ENCODE measurements at places on chromosomes 12 and 14. TPM values are rescaled to one million over a fixed set of nuclear protein-coding genes. Genes with fewer than 3 reads are reported as not detected.

GRCh38 chr12:124335426-124336183, 40.7 kb downstream of the RFLNA start:
- DNase-seq: no peak

GRCh38 chr14:94867946-94868771, 98.2 kb upstream of the GSC start:
- DNase-seq: no peak

- no peak for DNase-seq
Observed at GRCh38 chr14:95046711-95047681, 110.3 kb downstream of the DICER1 start.

DNA sequence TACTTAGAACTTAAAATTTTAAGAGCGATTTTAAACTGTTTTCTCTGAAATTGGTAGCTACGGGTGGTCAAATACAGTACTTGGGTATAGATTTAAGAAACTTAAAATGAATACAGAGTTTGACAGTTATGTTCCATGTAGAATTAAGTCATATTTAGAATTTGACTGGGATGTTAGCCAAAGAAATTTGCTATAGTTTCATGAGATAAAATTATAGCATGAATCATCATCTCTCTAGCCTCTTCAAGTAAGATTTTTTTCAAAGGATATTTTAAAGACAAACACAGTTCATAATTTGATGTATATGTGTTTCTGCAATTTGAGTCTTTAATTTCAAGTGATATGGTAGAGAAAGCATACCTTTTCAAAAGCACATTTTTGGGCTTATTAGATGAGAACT, 41.0 kb downstream of the ZCRB1 start:
- no peak for DNase-seq

DNA sequence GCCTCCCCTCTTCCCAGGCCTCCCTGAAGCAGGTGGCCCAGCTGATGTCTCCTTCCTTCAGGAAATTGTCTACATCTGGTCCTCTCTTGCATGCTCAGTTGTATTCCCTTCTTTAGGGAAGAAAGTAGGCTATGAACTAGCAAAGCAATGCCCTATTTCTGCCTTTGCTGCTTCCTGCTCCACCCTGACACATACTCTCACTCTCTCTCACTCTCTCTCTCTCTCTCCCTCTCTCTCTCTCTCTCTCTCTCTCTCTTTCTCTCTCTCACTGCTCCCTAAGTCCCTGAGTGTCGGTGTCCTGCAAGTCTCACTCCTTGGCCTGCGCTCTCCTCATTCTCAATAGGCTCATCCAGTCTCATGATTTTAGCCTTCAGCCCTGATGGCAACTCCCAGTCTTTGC, 19.4 kb upstream of the PARP11 start:
- no peak for DNase-seq

DNA sequence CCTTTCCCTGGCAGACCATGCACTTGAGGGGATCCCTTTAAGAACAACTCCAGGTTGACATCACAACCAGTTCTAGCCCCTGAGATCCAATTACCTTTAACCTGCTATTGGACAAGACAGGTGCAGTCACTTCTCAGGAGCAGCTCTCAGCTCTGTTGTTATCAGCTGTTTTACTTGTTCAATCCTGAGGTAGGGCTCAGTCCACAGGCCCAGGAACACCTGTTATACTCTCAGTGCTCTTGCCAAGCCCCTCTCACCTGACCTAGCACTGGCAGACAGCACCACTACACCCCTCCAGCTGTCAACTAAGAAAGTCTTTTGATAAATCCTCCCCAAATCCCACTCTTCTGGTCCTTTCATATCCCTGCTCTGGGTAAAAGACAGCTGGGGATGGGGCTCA, 163.9 kb upstream of the TMTC2 start:
- DNase-seq: no peak

DNA sequence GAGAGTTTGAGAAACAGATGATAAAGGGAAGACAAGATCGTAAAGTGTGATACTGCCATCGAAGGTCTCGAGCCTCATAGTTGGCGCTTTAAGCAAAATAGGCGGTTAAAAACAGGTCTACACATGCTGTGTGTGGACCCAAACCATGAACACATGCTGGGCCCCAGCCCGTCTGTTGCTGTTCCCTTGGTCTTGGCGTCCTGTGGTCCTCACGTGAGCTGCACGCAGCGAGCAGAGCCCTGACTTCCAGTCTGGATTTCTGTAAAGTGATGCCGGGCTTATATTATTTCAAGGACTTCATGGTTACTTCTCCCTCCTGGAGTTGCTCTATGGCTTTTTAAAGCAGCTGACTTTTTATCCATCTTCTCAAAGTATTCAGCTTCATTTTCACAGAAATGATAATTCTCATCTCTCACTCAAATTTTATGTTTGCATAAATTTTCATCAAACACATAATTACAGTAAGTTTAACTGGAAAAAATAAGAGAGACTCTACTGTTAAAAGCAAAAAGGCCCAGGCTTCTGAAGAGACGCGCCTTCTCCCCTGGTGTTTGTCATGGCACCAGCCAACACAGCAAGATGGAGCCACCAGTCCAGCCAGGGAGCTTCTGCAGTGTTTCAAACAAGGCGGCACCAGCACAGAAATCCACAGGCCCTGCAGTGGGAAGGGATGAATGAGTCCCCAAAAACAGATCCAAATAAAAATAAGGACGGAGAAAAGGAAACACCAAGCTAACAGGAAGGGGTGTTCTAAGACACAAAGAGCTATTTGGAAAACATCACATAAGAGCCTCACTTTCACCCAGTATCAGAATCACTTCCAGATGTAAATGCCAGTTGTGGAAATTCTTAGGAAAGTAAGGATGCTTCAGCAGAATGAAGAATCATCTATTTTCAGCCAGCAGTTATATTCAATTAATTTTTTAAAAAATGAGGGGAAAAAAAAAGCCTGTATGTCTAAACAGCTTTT, 24.9 kb downstream of the SFSWAP start:
- DNase-seq: no peak

DNA sequence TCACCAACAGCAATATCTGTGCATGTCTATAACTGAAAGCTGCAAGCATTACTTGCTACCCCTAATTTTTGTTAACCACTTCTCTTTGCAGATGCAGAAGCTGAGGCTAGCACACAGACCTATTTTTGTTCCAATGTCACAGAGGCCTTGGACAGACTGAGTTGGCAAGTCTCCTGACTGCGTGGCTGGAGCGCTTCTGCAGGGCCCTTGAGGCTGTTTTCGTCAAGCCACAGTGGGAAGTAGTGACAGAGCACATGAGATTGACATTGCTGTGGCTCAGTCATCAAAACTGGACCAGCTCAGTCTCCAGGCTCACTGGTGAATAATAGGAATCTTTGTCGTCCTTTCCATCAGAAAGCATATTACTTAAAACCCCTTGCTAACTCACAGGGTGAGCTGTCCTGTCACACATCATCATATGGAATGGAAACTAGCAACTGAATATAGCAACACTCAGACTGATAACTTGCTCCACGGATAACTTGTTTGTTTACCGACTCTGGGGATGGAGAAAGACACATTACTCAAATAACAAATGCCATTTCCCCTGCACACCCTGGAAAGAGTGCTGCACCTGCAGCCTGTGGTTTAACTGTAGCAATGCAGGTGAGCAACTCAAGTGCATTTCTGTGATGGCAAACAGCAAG, 43.6 kb upstream of the DDX11 start:
- DNase-seq: no peak

DNA sequence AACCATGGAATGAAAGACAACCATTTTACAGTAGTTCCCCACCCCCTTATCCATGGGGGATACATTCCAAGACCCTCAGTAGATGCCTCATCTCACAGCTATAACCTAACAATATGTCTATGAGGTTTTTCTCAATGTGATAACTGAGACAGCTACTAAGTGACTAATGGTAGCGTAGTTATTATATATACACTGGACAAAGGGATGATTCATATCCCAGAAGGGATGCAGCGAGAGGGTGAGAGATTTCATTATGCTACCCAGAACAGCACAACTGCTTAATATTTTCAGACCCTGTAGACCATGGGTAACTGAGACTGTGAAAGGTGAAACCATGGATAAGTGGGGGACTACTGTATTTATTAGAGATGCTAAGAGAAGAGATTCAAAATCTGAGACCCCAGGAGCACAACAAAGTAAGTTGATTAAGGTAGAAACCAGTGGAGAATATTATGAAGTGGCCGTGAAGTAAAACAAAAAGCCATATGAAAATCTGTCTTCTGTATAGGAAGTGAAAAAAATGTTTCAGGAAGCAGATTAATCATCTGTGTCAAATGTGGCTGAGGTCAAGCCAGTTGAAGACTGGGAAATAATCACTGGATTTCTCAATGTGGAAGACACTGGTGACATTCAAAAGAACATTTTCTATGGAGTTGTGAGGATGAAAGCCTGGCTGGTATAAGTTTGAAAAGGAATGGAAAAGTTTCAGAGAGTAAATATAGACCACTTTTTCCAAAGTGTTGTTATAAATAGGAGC, 77.2 kb downstream of the RPL10L start:
- no peak for DNase-seq

DNA sequence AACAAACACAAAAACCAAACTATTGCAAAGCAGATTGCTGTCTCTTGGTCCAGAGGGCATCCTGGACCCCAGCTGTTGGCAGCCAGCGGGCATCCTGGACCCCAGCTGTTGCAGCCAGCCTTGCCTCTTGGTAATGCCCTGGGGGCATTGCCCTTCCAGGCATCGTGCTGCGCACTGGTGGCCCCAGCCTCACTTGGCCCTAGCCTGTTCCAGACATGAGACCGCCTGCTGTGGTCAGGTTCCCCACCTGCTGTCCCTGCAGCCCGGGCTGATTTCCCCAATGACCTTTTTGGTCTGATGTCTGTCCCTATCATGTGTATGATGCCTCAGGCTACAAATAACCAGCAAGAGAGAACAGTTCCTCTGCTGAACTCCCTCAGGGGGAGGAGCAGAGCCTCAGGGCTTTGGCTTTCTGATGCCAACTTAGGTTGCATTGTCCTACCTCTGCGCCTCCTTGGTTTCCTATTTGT, 20.8 kb downstream of the MLXIP start:
- DNase-seq: no peak

- DNase-seq: peak; percentile 56
Observed at GRCh38 chr14:77212943-77213678, 31.5 kb downstream of the TMEM63C start.

GRCh38 chr14:29709490-29709889, 218.2 kb downstream of the PRKD1 start:
- DNase-seq: no peak

DNA sequence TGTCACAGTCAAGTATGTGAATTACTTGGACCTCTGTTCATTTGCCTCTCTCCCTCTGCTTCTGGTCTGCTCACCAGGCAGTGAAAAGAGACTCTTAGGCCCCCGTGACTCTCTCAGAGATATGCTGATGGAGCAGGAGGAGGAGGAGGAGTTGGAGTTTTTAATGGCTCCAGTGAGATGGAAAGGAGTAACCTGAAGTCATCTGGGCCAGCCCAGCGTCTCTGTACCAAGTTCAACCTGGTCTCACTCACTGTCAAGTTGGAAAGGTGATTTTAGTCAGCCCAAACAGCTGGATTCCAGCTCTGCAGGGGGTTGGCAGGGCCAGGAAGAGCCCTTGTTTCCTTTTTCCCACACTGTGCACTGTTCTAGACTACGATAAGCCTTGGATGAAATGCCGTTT, 48.6 kb downstream of the SH2B3 start:
- DNase-seq: peak; percentile 17

DNA sequence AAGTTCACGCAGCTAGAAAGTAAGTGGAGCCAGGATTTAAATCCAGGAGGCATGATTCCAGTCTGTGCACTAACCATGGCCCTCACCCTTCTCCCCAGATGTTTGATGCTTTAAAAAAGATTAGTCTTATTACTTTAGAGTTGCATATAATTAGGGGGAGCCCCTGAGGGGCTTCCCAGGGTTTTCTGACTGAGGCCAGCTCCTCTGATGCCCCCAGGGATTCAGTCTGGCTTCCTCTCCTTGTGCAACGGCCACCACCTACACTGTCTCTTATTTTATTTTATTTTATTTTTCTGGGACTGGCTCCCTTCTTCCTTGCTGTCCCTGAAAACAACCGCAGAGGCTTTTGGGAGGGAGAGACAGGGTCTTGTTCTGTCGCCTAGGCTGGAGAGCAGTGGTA, 22.6 kb downstream of the CLSTN3 start:
- DNase-seq: no peak

DNA sequence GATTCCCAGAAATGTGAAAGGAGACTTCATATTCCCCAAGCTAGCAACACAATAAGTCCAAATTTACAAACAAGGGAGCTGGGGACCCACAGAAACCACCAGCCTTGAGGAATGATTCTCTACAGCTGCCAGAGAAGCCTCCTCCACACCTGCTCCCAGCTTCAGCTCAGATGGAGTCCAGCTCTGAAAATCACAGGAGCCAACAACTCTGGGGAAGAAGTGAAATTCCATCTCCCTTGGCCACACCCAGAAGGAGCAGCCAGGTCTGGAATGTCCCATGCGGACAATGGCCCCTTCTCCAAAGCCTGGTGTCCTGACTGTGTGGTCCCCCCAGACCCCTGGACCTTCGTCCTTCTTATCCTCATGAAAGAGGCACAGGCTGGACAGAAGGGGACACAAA, 45.4 kb downstream of the SYNE3 start:
- DNase-seq: no peak

The SSPN gene
- not detected for total RNA-seq

The ACOT2 gene
- 10.9 TPM for total RNA-seq

The ZDHHC22 gene
- total RNA-seq: not detected

The HHIPL1 gene
- not detected for total RNA-seq

The MAP1LC3B2 gene
- total RNA-seq: 1.7 TPM

The RNF31 gene
- total RNA-seq: 142 TPM

The SLC38A4 gene
- total RNA-seq: not detected

The TMEM52B gene
- not detected for total RNA-seq

All from activated CD8-positive, alpha-beta T cell treated with anti-CD3 and anti-CD28 coated beads, Interleukin-2, amount 10 ng/mL, durations not matched to agents 7 days and 5 days (primary cell).